ENCODE measurements at places on chromosomes 2 and 18.

DNA sequence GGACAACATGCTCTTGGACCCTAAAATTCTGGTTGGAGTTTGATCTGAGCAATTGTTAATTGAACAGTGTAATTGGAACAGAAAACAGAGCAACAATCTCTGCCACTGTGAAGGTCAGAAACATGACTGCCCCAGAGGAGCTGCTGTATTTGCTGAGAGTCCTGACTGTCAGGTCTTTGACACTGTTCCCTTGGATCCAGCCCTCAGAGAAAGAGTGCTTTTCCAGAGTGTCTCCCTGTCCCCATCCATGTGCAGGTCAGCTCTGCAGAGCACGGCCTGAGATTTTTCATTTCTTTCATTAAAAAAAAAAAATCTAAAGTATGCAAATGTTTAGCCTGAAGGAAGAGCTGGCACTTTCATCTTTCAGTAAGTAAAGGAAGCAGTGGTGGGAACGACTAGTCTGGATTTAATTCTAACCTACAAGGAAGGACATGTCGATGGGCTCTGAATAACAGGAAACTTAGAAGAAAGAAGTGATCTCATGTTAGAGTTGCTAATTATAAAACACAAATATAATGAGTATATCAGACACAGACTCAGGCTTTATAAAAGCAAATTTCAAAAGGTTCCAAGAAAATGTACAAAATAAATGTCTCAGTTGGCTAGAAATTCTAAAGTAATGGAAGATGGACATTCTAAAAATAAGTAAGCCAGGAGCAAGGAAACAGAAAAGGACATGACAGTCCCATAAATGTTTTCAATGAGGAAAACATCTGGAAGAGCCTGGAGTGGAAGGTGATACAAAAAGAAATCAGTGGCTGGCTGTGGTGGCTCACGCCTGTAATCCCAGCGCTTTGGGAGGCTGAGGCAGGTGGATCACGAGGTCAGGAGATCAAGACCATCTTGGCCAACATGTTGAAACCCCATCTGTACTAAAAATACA lies 876.5 kb downstream of the EPHA4 start:
- DNase-seq, result no peak

GRCh38 chr2:207632575-207633493 lies 7.6 kb upstream of the METTL21A start:
- no peak for DNase-seq

- DNase-seq, result no peak
These were observed 180.3 kb upstream of the TCF4 start for GRCh38 chr18:55768255-55768654.

GRCh38 chr2:793236-793635 lies 116.0 kb upstream of the TMEM18 start:
- no peak for DNase-seq

DNA sequence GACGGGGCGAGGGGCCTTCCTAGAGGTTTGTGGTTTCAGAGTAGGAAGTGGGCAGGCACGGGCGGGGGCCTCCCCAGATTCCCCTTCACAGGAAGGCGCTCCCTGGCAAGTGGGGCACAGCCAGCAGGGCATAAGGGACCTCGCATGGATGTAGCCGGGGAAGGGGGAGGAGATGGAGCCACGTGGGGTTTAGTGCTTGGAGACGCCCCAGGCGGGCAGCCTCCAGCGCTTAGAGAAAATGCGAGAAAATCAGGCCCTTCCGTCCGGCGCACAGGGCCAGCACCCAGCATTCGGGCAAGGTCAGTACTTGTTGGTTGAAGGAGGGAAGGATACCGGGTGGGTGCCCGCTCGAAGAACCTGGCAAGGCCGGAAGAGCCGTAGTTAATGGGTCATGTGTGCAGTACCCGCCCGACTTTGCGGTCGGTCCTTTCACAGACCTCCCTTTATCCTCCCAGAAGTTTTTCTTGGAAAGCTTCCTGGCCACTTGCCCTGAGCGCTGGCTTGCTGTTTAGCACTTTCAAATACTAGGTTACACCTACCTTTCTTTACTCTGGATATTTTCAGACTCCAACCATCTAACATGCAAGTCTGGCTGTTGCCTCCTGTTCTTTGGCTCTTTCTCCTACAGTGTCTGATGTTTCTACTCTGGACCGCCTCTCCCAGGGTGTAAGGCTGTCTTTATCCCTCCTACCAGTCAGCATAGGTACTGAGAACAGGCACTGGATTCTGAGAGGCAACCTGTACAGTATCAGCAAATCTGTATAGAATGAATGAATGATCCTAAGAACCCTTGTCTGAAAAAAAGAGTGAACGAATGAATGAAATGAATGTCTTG lies 78.1 kb downstream of the CIB4 start:
- DNase-seq, result no peak

GRCh38 chr2:182824767-182825158 lies 41.7 kb downstream of the FRZB start:
- DNase-seq, result no peak

- DNase-seq, result no peak
These were observed 1.5 kb downstream of the ACTR3 start for GRCh38 chr2:113891265-113891959.

DNA sequence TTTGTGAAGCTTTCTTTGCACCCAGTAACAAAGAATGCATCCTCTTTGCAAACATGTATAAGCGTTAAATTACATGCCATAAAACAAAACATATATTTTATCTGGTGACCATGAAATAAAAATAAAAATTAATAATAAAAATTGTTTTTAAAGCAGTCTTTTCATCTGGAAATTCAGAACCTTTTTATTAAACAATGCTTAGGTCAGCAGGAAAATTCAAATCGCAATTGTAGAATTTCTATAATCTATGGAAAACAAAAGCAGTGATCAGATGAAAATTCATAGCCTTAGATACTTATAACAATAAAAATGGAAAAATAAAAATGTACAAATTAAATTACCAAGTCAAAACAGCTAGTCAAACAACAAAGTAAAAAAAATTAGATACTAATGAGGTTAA lies 435.9 kb upstream of the CHAC2 start:
- DNase-seq, result no peak

DNA sequence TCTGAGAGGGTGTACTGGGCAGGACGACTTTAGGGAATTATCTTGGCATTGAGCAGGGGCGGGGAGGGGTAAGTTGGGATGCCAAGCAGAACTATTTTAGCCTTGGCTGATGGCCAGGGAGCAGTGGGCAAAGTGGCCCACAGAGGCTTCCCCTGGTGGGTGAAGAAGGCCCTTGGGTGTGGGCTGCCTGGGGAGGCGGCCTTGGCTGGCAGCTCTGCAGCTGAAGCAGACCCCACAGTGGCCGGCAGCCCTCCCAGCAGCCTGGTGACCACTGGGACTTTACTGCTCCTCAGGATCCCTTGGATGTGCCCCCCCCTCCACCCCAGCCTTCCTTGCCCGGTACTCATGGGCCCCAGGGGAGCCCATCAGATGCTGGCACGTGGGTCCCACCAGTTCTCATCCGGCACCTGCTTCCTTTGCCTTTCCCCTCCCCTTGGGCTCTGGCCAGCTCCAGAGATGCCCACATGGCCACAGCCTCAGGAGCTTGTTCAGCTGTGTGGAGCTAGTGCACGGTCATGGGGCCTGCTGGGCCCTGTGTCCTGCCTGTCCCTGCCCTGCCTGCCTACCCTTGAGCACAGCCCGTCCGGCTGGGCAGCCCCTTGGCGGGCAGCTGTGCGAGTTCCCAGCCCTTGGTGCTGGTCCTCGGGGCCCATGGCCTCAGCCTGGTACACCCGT lies 122.1 kb upstream of the HS6ST1 start:
- no peak for DNase-seq

- DNase-seq, result no peak
These were observed 105.9 kb upstream of the RMDN2 start for GRCh38 chr2:37819186-37819585.

- DNase-seq, result no peak
These were observed 303.5 kb downstream of the HRH4 start for GRCh38 chr18:24763765-24764513.

GRCh38 chr18:74217476-74218143 lies 69.3 kb downstream of the TIMM21 start:
- DNase-seq, result no peak

GRCh38 chr2:218006741-218007140 lies 3.9 kb upstream of the TNS1 start:
- no peak for DNase-seq

GRCh38 chr2:176755537-176756135 lies 457.0 kb upstream of the HNRNPA3 start:
- DNase-seq, result no peak

All from CD4-positive, alpha-beta T cell treated with Interleukin-2 at 100 ng/mL for 4 hours (primary cell).